ENCODE measurements at places on chromosomes 7 and 10.

DNA sequence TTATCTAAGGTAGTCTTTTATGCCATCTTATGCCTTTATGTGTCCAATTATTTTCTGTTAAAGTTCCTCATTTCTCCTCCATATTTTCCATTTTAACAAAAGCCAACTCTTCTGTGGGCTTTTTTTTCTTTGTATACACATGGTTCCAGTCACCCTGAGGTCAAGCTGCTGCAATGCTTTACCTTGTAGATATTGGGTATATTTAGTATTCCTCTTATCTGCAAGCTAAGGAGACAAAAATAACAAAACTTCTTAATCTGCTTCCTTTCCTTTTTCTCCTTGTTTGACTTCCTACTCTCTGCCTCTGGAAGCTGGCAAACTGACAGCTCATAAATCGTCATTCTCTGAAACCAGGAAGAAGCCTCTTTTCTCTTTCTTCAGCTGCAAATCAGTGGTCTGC, 885.0 kb upstream of the LRRN3 start:
- DNase-seq = no peak

- no peak for DNase-seq
These were observed 220.8 kb upstream of the PRSS58 start for GRCh38 chr7:142478479-142479220.

GRCh38 chr7:91411060-91411459, 146.8 kb downstream of the FZD1 start:
- no peak for DNase-seq

DNA sequence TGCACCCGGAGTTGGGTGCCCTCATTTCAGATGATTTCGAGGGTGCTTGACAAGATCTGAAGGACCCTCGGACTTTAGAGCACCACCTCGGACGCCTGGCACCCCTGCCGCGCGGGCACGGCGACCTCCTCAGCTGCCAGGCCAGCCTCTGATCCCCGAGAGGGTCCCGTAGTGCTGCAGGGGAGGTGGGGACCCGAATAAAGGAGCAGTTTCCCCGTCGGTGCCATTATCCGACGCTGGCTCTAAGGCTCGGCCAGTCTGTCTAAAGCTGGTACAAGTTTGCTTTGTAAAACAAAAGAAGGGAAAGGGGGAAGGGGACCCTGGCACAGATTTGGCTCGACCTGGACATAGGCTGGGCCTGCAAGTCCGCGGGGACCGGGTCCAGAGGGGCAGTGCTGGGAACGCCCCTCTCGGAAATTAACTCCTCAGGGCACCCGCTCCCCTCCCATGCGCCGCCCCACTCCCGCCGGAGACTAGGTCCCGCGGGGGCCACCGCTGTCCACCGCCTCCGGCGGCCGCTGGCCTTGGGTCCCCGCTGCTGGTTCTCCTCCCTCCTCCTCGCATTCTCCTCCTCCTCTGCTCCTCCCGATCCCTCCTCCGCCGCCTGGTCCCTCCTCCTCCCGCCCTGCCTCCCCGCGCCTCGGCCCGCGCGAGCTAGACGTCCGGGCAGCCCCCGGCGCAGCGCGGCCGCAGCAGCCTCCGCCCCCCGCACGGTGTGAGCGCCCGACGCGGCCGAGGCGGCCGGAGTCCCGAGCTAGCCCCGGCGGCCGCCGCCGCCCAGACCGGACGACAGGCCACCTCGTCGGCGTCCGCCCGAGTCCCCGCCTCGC, at the start of gene EGFR:
TSS of gene EGFR (plus strand) at position 657 of the 830 bp plus-strand sequence. CDS start 261 bp downstream, outside the sequence.
- DNase-seq = no peak

GRCh38 chr10:74035303-74035702, 37.4 kb downstream of the VCL start:
- DNase-seq = no peak

DNA sequence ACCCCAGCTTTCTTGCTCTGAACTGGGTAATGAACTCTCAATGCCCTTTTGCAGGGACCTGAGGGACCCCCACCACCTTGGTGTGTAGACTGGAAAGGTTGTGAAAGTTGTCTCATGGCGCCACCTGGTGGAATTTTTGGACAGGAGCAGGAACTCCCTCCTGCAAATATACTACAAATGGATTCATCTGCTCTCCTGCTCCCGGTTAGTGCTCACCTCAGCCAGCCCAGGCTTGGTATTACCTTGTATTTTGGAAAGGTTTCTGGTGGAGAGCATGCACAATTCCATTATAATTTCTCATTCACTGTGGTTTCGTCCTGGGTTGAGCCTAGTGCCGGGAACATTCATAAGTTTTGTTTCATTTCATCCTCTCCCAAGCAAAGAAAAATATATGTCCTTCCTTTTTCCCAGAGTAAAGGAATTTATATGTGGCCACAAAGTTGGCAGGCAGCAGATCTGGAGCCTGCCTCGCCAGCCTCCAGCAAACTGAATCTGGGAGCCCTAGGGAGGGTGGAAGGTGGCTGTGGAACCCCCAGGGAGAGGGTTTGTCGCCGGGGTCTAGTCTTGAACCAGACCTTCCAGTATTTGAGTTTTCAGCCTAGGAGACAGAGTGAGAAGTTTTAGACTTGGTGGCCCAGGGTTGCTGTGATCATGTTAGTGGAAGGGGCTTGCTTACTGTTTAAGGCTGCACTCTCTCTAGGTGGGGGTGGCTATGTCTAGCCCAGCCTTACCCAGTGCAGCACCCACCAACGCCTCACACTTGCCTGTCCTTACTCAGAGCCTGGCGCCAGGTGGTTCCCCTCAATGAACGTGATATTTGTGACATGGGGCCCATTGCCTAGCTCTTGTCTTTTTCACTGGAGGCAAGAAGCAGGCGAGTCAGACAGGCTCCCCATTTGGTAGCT, 9.5 kb downstream of the FAM241B start:
- peak; percentile 70 for DNase-seq

- DNase-seq = no peak
These were observed 84.6 kb downstream of the MACC1 start for GRCh38 chr7:20132585-20132984.

DNA sequence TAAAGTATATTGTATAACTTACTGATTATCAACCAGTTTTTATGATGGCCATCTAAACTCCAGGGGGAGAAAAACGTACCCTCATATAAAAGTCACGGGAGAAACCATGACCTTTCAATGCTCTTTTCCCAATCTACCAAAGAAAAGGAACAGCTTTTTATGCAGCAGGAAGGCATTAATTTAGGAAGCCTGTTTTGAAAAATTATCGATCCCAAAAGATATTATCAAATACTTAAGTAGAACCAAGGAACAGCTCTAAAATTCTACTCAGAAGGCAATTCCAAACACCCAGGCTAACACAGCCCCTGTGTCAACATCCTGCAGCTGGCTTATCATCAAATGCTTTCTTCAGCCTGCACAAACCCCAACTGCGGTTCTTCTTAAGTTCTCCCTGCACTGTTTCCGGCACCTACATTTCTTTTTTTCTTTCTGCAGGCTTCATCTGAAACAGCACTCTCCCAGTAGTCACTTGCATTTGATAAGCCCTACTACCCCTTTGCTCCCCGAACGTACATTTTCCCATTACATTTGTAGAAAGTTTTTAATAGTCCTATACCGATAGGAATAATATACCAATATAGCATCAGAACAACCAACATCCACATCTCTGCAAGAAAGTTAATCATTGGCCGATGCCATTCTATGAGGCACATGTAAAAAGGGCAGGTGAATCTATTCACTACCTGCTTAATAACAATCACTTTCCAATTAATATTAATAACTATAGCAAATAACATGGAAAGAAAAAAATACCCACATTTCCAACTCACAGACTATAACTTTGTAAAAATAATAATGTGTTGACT, 47.9 kb downstream of the PIP4K2A start:
- DNase-seq = peak; percentile 65

- DNase-seq = no peak
These were observed 135.2 kb upstream of the DLX6 start for GRCh38 chr7:96870185-96870584.

DNA sequence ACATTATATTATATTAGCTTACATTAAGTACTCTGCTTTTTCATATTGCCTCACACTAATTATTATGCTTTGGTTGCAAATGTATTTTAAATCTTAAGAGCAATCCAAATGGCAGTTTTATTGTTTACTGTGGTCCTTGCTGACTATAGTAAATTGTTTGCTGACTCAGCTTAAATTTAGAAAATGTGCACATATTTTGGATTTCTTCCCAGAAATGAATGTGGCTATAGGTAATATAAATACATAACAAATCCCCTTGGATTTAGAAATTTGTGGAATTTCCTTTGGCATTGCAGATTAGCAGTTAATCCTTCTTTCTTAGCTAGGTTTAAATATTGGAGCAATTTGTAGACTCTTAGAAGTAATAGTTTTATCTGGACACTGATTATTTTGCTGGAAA, 565.8 kb downstream of the NRG3 start:
- DNase-seq = no peak

DNA sequence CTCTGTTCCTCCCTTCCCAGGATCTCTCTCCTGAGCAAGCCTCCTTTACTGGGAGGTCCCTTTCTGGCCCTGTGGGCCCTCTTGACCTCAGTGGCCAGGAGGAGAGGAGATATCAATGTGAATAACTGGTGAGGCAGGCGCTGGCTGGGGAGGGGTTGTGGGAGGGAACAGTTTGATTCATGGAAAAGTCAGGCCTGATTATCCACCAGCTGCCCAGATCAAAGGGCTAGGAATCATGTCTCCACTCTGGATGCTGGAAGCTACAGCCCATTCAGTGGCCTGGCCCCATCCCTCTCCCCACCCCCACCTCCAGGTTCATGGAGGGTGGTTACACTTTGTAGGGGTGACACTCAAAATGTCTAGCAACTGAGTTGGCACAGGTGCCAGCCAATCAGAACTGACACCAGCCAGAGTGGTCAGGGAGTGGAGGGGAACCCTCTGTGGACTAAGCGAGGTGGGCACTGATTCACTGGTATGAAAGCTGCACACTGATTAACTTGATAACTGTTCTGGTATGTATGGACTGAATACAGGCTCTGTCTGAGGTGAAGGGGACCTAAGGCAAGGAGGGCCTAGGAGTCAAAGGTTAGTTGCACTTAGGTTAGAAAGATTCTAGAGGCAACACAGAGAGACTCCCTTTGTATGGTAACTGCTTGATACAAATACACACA, 4.8 kb downstream of the PRRT4 start:
- DNase-seq = no peak

DNA sequence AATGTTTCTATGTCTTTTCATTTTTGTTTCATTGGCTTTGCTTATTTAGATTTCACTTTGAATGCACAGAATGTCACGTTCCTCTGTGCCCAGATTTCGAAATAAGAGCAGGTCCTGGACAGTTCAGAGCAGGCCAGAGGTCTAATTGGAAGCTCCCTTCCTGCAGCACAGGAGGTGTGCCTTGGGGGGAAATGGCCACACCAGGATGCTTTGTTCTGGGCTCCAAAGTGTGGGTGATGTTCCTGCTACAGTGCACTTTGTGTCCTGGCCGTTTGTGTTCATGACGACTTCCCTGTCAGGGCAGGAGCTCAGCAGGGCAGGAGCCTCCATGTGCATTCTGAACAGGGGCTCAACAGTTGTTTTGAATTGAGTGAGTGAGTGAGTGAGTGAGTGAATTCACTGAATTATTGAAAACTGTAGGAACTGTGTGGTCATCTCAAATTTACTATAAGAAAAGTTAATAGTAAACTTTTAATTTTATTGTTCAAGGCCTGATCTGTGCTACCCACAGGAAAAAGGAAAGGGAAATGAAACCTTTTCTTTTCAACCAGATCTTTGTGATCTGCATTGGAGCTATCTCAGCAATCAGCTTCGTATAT, 109.5 kb upstream of the GJD4 start:
- no peak for DNase-seq

- no peak for DNase-seq
These were observed 44.0 kb downstream of the ASB4 start for GRCh38 chr7:95529701-95530100.

GRCh38 chr7:39949971-39950472, at the start of gene CDK13:
Gene CDK13 (plus strand): TSS chr7:39950256. CDS start chr7:39950642, 386 bp downstream.
- peak; percentile 90 for DNase-seq

DNA sequence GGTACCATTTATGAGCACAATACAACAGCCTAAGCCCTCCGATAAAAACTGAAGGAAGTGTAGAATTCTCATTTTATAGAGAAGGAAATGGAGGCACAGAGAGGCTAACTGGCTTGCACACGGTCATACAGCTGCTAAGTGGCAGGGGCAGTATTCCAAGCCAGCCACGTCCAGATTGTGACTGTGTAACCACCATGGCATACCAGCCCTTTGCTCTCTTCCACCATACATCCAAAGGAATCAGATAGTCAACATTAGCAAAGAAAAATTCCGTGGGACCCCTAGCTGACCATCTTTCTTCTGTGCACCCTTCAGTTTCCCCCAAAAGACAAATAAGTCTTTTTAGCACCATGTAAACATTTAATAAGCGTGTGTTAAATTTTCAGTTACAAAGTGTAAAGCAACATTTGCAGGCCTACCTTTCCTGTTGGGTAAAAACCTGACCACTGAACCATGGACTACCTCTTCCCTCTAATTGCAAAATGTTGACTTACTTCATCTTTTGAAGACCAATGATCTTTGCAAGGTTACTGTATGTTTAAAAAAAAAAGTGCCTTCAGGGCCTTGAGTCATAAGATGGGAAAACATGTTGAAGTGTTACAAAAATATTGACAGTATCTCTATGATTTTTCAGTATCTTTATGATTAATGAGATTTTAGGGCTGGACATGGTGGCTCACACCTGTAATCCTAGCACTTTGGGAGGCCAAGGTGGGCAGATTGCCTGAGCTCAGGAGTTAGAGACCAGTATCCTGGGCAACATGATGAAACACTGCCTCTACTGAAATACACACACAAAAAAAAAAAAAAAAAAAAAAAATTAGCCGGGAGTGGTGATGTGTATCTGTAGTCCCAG, 24.3 kb upstream of the PDZD8 start:
- DNase-seq = no peak

DNA sequence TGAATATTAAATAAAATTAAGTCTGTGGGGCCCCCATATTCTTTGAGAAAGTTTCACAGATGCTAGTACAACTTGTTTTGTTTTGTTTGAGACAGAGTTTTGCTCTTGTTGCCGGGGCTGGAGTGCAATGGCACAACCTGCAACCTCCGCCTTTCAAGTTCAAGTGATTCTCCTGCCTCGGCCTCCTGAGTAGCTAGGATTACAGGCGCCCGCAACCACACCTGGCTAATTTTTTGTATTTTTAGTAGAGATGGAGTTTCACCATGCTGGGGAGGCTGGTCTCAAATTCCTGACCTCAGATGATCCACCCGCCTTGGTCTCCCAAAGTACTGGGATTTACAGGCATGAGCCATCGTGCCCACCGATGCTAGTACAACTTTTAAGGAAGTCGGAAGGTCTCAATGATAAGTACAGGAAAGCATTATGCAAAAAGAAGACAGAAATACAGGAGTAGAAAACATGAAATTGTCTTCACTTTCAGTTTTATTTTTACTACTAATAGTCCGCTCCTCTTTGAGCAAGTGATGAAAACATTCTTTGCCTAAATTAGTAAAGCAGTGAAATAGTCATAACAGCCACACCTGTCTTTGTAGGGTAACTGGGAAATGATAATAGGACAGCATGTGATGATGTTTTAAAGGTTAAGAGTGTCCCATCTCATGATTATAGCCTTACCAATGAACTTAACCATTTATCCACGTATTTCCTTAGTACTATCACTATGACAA, 147.5 kb downstream of the SEMA3D start:
- DNase-seq = no peak

- no peak for DNase-seq
These were observed 14.2 kb upstream of the SVIL start for GRCh38 chr10:29648983-29649268.
